ENCODE measurements at places on chromosomes 7 and 10.
A peak's percentile ranks its signal among the peaks of the same experiment; 100 is the strongest.

DNA sequence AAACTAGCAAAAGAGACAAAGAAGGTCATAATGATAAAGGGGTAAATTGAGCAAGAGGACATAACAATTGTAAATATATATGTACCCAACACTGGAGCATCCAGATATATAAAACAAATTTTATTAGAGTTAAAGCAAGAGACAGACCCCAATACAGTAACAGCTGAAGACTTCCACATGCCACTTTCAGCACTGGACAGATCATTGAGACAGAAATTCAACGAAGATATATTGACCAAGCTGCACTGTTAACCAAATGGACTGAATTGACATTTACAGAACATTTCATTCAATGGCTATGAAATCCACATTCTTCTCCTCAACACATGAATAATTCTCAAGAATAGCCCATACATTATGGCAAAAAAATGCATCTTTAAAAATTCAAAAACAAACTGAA, 378.2 kb downstream of the PTPRN2 start:
- DNase-seq = no peak

DNA sequence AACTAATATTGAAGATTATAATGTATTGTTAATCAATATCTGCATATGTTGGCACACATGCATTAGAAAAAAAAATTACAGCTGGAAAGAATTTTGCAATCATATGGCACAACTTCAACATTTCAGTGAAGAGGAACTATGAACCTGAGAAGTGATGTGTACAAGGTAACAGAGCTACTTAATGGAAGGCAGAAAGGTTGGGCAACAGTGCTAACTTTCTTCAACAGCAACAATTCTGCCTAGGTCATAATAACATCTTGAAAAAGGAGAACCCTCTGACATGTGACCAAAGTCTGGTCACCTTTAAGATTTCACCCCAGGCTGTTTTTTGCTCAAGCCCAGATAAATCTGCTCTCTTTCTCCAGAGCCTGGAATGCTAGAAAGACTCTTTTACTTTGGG, 47.9 kb upstream of the SKAP2 start:
- DNase-seq = no peak

- no peak for DNase-seq
Measured at GRCh38 chr10:43452356-43452914, 15.5 kb downstream of the ZNF487 start.

- no peak for DNase-seq
Measured at GRCh38 chr10:52993109-52993508, 220.5 kb upstream of the MBL2 start.

DNA sequence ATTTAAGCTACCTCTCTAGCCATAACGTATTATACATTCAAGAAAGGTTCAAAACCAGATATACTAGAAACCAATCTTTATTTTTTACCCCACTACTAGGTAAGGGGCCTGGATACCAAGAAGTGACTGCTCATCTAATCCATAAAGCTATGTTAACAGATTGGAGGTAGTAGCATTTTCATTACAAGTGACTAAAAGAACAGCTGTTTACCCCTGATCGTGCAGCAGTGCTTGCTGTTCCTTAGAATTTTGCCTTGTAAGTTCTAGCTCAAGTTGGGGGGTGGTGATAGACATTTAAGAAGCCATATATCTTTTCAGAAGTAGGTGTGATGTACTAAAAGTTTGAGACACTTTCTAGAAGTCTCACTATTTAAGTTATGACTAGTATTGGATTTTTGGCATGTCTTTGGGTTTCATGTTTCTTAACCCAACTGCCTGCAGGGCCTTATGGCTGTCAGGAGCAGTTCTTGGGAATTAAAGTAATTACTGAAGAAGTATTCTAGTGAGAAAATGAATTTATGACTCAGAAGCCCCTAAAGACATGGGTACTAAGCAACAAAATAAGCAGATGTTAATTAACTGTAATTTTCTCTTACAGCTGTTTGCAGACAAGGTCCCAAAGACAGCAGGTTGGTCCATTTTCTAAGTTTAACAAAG, 2.3 kb downstream of the PPIA start:
- no peak for DNase-seq

GRCh38 chr7:132300599-132301277, 275.5 kb downstream of the PLXNA4 start:
- DNase-seq = no peak

DNA sequence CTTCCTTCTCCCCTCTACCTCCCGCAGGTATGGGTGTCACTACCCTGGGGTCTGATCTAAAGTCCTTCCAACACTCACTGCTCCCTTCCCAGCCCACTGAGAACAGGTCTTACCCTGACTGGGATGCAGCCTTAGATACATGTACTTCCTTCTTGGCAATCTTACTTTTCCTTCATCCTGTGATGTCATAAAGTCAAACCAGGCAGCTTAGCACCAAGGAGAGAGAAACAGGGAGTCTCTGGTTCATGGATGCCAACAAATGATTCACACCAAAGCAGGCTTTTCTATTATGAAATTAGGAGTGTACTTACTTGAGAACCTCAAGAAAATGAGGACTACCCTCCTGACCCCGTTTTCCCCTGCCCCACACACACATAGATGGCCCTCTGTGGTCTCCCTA, 111.0 kb upstream of the KMT2E start:
- DNase-seq = no peak

GRCh38 chr10:73744664-73744975, 448 bp downstream of the SEC24C start:
- no peak for DNase-seq

DNA sequence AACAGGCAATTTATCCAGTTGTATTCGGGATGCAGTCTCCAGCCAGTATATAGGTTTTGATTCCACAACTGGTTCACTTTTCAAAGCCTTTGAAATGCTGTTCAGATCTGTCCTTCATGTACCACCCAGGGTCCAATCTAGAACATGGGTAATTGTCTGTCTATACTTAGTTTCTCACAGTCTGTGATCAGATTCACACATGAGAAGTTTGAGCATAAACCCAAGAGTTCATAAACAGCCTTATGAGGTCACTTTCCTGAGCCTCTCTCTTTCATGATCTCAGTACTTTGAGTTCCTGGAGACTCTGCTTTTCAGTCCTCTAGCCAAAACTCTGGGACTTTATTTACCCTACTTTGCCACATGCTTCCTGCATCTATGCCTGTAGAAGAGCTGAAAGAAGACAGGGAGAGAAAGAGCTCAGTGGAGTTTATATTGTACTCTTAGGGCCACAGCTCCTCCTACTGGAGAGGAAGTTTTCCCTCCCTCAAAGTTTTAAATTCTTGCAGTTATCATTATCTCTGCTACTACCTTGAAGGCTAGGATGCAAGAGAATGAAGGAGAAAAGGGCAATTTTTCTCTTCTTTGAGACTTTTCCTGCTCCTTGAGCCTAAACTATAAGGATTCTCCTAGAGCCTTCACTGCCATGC, 172.0 kb downstream of the ZEB1 start:
- DNase-seq = no peak

DNA sequence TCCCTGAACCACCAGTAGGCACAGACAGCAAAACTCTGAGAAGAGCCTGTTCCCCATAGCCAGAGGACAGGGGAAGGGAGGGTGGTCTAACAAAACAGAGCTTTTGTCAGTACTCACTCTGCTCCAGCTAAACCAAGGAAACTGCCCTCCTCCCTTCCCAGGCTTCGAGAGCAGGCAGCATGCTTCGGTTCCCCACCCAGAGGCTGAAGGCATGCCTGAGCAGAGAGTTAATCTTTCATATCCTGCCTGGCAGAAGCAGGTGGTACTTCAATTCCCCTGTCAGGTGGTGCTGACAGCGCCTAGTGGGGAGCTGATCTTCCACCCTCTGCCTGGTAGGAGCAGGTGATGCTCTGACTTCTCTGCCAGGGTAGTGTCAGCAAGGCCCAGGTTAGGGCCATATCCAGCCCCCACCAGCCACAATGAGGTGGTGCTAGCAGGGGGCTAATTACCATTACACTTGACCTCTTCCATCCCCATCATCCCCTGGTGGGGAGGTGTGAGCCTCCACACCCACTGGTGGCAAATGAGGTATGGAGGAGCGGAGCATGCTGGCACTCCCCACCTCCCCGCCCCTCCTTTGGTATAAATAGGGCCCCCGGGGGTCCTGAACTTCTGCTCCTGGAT, 35.1 kb downstream of the SDK1 start:
- no peak for DNase-seq

- no peak for DNase-seq
Measured at GRCh38 chr7:90230834-90231233, 14.1 kb upstream of the CFAP69 start.

DNA sequence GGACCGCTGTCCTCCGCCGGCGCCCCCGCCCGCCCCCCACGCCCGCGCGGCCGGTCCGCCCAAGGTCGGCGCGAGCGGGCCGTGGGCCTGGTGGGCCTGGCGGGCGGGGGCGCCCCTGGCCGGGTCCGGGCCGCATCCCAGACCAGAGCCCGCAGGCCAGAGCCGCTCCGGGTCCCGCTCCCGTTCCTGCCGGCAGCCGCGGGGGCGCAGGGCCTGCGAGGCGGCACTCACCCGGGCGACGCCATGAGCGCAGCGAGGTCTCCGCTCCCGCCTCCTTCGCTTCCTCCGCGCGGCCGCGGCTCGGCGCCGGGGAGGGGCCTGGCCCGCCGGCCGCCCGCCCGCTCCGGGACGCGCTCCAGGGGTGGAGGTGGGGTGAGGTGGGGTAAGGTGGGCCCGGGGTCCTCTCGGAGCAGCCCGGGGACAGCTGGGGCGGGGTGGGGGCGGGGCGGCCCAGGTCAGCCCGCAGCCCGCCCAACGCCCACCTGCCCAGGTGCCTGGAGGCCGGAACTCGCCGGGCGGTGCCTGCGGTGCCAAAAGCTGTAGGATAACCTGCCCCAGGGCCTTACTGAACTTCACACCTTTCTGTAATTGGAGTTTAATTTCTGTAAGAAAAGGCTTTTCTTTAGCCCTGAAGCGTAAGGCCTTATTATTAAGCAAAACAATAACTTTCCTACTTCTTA, at the start of gene URGCP:
Gene URGCP (minus strand): TSS at position 266 of the 680 bp plus-strand sequence. CDS start 21 bp downstream, at position 245.
- DNase-seq = peak; percentile 49

Measured in naive thymus-derived CD8-positive, alpha-beta T cell (primary cell).